Activated CD8-positive, alpha-beta T cell treated with anti-CD3 and anti-CD28 coated beads for 36 hours (primary cell): ENCODE measurements at places on chromosomes 2 and 18. TPM values are rescaled to one million over a fixed set of nuclear protein-coding genes. Genes with fewer than 3 reads are reported as not detected.
A peak's percentile ranks its signal among the peaks of the same experiment; 100 is the strongest.

Gene RNF144A
- 32.6 TPM for total RNA-seq

Gene FLACC1
- total RNA-seq, result 0.76 TPM

Gene LRRTM4
- not detected for total RNA-seq

Gene CDK15
- total RNA-seq, result not detected

Gene SIX3
- total RNA-seq, result not detected

Gene LIMS3
- 0.77 TPM for total RNA-seq

Gene DNER
- not detected for total RNA-seq

Gene PXDN
- 0.58 TPM for total RNA-seq

DNA sequence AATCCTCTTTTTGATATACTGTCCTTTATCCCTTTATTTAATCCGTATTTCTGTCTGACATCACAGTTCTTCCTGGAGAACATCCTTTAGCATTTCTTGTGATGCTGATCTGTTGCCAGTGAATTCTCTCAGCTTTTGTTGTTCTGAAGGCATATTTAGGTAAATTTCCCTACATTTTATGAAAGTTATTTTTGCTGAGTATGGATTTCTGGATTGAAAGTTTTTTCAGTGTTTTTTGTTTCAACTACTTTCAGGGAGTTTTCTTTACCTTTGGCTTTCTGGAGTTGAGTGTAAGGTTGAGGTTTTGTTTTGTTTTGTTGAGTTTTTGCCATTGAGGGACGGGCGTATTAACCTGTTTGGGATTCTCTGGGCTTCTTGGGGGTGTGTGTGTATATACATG is 22.5 kb downstream of the SNTG2 start:
- peak overlapping the region; percentile 37 for H3K4me3 ChIP-seq
- peaks cover 44% of the 10 kb centered on the region for H3K4me1 ChIP-seq
- H3K36me3 ChIP-seq, result peaks cover 16% of the 10 kb centered on the region
- H3K27ac ChIP-seq, result peak overlapping the region; percentile 92
- no peak for DNase-seq
- H3K27me3 ChIP-seq, result peaks cover 2% of the 10 kb centered on the region

DNA sequence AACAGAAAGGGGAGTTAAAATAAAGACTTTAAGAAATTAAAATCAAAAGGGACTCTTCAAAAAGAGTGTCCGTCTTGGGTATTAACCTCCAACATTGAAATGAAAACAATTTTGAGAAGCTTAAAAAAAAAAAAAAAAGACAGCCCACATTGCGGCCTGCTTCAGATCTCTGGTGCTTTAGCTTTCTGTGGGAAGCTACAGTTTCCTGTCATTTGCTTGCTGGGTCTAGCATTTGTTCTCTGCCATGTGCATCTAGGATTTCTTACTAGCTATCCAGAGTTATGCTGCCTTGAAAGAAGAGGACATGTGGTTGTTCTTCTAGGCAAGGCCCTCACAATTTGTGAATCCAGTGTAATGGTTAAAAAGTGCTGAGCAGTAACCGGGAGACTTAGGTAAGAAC is 375.3 kb downstream of the SLC4A3 start:
- H3K36me3 ChIP-seq, result no peaks in the 10 kb centered on the region
- H3K27me3 ChIP-seq, result no peaks in the 10 kb centered on the region
- no peak overlapping the region for H3K27ac ChIP-seq
- no peaks in the 10 kb centered on the region for H3K4me1 ChIP-seq
- DNase-seq, result no peak
- no peak overlapping the region for H3K4me3 ChIP-seq

GRCh38 chr2:38381381-38382143 is 4.5 kb upstream of the ATL2 start:
- H3K4me1 ChIP-seq, result peaks cover 24% of the 10 kb centered on the region
- DNase-seq, result no peak
- H3K27me3 ChIP-seq, result no peaks in the 10 kb centered on the region
- no peak overlapping the region for H3K27ac ChIP-seq
- H3K4me3 ChIP-seq, result no peak overlapping the region

DNA sequence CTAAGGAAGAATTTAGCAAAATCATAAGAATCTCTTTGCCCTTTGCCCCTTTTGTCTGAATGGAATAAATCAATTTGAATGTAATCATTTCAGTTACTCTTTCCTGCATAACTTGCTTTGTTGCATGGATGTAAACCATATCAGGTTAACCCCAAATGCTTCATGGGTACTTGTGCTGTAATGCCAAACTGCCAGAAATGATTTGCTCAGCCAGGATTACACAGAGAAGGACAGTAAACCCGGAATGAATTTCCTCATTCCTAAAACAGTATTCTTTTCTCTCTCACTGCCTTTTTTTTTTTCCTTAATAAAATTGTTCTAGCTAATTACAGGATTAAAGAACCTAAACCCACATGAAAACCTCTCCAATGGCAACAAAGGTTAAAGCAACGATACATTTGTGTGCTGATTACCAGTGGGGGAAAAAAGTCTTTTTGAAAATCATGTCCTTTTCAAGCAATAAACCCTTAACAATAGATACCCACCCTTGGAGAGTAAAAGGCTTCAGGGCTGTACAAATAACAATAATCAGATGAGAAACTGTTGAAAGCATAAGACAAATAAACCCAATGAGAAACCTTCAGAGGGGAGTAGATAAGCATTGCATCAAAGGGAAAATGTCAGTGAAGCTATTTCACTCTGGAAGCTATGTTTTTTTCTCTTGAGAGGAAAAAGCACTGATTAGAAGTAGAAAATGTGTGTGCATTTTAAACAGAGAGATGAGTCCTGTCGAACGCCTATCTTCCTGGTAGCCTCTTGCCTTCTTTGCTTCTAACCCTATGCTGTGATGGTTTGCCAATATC is 275.3 kb downstream of the CDH2 start:
- H3K27me3 ChIP-seq, result no peaks in the 10 kb centered on the region

- no peak overlapping the region for H3K4me3 ChIP-seq
- no peak overlapping the region for H3K27ac ChIP-seq
- DNase-seq, result no peak
- H3K4me1 ChIP-seq, result no peaks in the 10 kb centered on the region
- no peaks in the 10 kb centered on the region for H3K36me3 ChIP-seq
Observed at GRCh38 chr2:16223161-16223840, 283.0 kb downstream of the MYCN start.

DNA sequence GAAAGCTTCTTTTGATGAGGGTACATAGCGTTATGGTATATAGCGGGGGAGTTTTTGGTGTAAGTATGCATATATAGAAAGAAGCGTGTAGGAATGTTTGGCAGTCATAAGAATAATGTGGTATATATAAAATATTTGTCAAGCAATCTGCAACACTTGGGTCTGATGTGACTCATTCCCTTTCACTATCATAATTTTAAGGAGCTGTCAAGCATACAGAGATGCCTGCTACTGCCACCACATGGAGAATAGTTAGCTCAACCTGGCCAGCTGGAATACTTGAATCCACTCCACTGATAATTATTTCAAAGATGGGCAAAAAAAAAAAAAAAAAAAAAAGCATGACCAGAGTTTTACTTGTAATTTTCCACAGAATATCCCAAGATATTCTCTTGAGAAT is 559.8 kb upstream of the REG3G start:
- no peak for DNase-seq
- no peaks in the 10 kb centered on the region for H3K36me3 ChIP-seq
- no peaks in the 10 kb centered on the region for H3K4me1 ChIP-seq
- no peaks in the 10 kb centered on the region for H3K27me3 ChIP-seq
- H3K27ac ChIP-seq, result no peak overlapping the region
- no peak overlapping the region for H3K4me3 ChIP-seq

GRCh38 chr2:135132314-135132713 is 80.2 kb downstream of the RAB3GAP1 start:
- no peak for DNase-seq
- H3K27me3 ChIP-seq, result no peaks in the 10 kb centered on the region
- H3K36me3 ChIP-seq, result peaks cover 42% of the 10 kb centered on the region
- H3K4me1 ChIP-seq, result peaks cover 8% of the 10 kb centered on the region

- no peaks in the 10 kb centered on the region for H3K4me1 ChIP-seq
- H3K36me3 ChIP-seq, result no peaks in the 10 kb centered on the region
- H3K4me3 ChIP-seq, result no peak overlapping the region
- no peak for DNase-seq
- peaks cover 10% of the 10 kb centered on the region for H3K27me3 ChIP-seq
Observed at GRCh38 chr2:218815649-218816048, 16.0 kb downstream of the PRKAG3 start.

DNA sequence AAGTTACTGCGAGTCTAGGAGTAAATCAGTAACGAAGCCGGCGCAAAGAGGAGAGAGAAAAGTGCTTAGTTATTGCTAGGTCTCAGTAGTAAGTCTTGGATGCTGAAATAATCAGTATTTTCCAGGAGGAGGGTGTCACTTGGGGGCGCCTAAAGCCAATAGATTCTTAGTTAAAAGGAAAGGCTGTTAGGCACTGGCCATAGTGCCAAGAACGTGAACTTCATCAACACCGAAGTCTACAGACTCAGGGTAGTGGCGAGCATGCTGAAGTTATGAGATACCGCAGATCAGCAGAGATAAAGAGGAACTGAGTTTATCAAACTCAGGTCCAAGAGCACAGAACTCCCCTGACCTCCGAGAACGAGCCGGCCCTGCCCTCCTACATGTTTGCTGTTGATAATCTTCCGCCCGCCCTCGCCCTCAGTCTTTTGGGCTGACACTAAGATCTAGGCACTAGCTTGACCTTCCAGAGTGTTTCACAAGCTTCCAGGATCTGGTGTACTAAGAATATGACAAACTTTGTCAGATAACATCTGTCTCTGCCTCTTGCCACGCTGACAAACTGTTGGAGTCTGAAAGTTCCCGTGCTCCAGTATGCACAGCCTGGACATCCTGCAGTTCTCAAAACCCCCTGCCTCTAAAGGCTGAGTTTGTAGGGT is 49.2 kb downstream of the CYB5A start:
- peak; percentile 18 for DNase-seq
- no peaks in the 10 kb centered on the region for H3K36me3 ChIP-seq
- H3K27ac ChIP-seq, result no peak overlapping the region
- H3K27me3 ChIP-seq, result peaks cover 5% of the 10 kb centered on the region
- no peaks in the 10 kb centered on the region for H3K4me1 ChIP-seq
- H3K4me3 ChIP-seq, result no peak overlapping the region

GRCh38 chr2:132255714-132256113 is 94.0 kb upstream of the ANKRD30BL start:
- H3K36me3 ChIP-seq, result peaks cover 3% of the 10 kb centered on the region
- peaks cover 18% of the 10 kb centered on the region for H3K27me3 ChIP-seq
- DNase-seq, result no peak
- H3K4me3 ChIP-seq, result no peak overlapping the region
- no peak overlapping the region for H3K27ac ChIP-seq

- H3K36me3 ChIP-seq, result peaks cover 6% of the 10 kb centered on the region
- H3K4me3 ChIP-seq, result no peak overlapping the region
- H3K27me3 ChIP-seq, result no peaks in the 10 kb centered on the region
- no peak for DNase-seq
Observed at GRCh38 chr2:203432811-203433210, 102.3 kb downstream of the RAPH1 start.

DNA sequence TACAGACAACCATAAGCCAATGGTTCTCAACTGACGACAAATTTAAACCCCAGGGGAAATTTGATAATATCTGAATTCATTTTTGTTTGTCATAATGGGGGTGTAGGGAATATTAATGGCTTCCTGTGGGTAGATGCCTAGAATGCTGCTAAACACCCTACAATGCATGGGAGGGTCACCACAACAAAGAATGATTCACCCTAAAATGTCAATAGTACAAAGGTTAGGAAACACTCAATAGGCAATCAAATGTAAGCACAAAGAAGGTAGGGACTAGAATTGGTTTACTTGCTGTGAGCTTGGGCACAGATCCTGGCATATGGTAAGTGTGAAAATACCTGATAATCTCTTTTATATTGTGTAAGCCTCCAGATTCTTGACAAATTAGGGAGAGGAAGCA is 20.1 kb upstream of the FANCL start:
- no peak for DNase-seq
- peaks cover 5% of the 10 kb centered on the region for H3K27me3 ChIP-seq
- peaks cover 2% of the 10 kb centered on the region for H3K36me3 ChIP-seq
- H3K4me3 ChIP-seq, result no peak overlapping the region

- H3K27me3 ChIP-seq, result no peaks in the 10 kb centered on the region
- no peaks in the 10 kb centered on the region for H3K4me1 ChIP-seq
- DNase-seq, result no peak
- no peak overlapping the region for H3K4me3 ChIP-seq
- no peak overlapping the region for H3K27ac ChIP-seq
Observed at GRCh38 chr2:188158337-188159100, 133.2 kb upstream of the GULP1 start.
